ENCODE measurements at places on chromosomes 4 and X.

GRCh38 chr4:115053313-115053712 is 60.1 kb downstream of the NDST4 start:
- ATAC-seq: no peak
- no peak overlapping the region for H3K27ac ChIP-seq
- H3K4me1 ChIP-seq: no peaks in the 10 kb centered on the region
- H3K27me3 ChIP-seq: no peaks in the 10 kb centered on the region
- no peak overlapping the region for H3K4me3 ChIP-seq

DNA sequence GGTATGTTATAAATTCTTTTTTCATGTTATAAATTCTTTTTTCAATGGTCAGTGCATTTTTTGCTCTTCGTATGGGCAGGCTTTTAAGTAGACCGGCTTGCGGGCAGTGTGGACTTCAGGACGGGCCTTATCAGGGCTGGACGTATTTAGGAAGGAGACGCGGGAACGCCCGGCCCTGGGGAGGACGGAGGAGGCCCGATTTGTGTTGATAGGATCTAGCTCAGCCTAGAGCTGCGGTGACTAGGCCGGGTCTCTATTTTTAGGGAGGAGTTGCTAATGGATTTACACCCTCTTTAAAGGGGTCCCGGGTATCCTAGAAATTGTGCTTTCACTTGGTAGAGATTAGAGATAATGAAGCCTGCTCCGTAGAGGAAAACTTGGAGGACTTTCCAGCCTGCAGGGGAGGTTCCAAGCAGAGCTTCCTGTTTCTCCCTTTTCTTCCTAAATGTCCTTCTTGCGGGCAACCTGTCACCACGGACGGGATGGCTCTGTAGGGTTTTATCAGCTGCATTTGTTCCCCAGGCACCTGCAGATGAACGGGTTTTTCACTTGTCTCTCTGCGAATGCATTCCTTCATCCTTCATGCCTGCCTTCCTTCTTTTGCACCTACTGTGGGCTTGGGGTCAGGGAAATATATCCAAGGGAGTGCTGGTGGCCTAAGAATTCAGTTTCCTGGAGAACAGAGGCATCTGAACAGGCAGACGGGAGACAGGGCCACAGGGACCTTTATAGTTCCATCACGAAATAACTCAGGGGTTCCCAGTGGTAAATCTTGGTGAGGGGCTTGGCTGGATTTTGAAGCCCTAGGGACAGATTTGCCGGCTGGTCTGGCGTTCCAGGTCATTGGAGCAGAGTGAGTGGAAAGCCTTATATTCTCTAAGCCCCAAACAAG is 1.4 kb downstream of the CD99 start:
- H3K4me1 ChIP-seq: peaks cover 55% of the 10 kb centered on the region
- no peaks in the 10 kb centered on the region for H3K27me3 ChIP-seq
- ATAC-seq: no peak
- peak overlapping the region; percentile 96 for H3K4me3 ChIP-seq
- peaks cover 4% of the 10 kb centered on the region for H3K36me3 ChIP-seq

GRCh38 chrX:74514384-74514783 is 93.1 kb downstream of the SLC16A2 start:
- H3K4me3 ChIP-seq: no peak overlapping the region
- peaks cover 6% of the 10 kb centered on the region for H3K4me1 ChIP-seq
- H3K36me3 ChIP-seq: no peaks in the 10 kb centered on the region
- no peaks in the 10 kb centered on the region for H3K27me3 ChIP-seq

DNA sequence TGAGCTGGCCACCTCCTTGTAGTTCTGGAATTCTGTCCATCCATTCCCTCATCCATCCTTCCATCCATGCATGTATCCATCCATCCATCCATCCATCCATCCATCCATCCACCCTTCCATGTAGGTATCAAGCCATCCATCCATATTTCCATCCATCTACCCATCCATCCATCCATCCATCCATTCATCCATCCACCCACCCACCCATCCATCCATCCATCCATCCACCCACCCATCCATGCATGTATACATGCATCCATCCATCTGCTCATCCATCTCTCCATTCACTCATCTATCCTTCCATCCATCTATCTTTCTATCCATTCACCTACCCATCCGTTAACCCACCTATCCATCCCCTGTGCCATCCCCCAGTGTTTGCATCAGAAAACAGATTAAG is 153.6 kb upstream of the STX18 start:
- ATAC-seq: no peak
- H3K27me3 ChIP-seq: no peaks in the 10 kb centered on the region
- peaks cover 23% of the 10 kb centered on the region for H3K36me3 ChIP-seq
- H3K4me3 ChIP-seq: no peak overlapping the region
- no peak overlapping the region for H3K27ac ChIP-seq

DNA sequence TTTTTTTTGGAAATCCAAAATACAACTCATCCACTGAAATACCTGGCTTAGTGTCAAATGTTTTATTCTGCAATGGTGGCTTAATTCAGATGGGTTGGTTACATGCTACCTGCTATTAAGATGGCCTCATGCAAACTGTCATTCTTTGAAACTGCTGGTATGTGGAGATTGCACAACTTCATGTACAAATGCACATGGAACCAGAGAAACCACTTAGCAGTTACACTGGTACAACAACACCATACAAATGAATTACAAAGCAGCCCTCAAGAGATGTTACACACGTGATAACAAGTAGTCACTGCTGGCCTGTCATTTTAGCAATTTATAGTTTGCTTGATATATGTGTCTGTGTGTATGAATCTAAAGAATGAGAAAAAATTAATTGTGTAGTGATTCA is 84.6 kb upstream of the STS start:
- H3K36me3 ChIP-seq: peaks cover 13% of the 10 kb centered on the region
- no peaks in the 10 kb centered on the region for H3K27me3 ChIP-seq
- peaks cover 27% of the 10 kb centered on the region for H3K4me1 ChIP-seq
- H3K4me3 ChIP-seq: no peak overlapping the region
- no peak for ATAC-seq

- no peaks in the 10 kb centered on the region for H3K4me1 ChIP-seq
- no peaks in the 10 kb centered on the region for H3K27me3 ChIP-seq
- H3K27ac ChIP-seq: no peak overlapping the region
- H3K4me3 ChIP-seq: no peak overlapping the region
Measured at GRCh38 chr4:182748949-182749348, 168.2 kb downstream of the DCTD start.

DNA sequence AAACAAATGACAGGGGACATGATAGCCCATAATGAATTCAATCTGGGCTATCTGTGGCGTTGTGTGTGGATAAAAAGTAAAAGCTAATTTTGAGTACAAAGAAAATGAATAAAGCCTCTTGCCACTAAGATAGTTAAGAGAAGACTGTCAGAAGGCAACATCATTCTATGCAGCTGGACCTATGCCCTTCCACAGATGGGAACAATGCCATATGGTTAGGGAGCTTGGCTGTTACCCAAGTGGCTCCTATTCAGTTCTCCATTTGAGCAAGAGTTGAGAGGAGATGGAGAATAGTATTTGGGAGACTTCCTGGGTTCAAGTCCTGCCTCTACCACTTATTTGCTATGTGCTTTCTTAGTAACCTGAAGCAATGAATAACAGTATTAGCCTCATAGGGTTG is 107.7 kb downstream of the ANXA3 start:
- no peak for ATAC-seq
- H3K4me1 ChIP-seq: peaks cover 58% of the 10 kb centered on the region
- no peak overlapping the region for H3K4me3 ChIP-seq
- no peaks in the 10 kb centered on the region for H3K36me3 ChIP-seq

- no peak for ATAC-seq
- no peak overlapping the region for H3K4me3 ChIP-seq
- no peaks in the 10 kb centered on the region for H3K27me3 ChIP-seq
- H3K4me1 ChIP-seq: peaks cover 1% of the 10 kb centered on the region
- H3K36me3 ChIP-seq: no peaks in the 10 kb centered on the region
Measured at GRCh38 chr4:177321647-177322046, 12.0 kb downstream of the NEIL3 start.

GRCh38 chr4:41321216-41321945 is 64.7 kb downstream of the UCHL1 start:
- no peaks in the 10 kb centered on the region for H3K36me3 ChIP-seq
- H3K4me3 ChIP-seq: no peak overlapping the region
- H3K4me1 ChIP-seq: peaks cover 10% of the 10 kb centered on the region

DNA sequence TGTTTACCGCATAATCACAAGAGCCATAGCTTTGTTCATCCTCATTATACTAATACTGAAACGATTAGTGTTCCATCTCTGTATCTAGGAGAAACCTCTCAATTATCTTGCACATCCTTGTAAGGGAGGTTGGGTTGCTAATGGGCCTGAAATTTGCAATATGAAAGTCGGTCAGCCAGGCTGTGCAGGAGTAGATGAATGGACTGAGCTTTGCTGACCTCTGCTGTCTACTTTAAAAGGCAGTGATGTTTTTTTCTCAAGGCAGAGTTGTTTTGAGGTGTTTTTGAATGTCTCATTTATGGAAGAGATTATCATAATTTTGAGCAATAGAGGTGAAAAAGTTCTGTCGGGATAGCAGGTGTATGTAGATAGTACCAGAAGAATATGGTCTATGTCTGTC is 47.9 kb upstream of the LINC00632 start:
- no peak overlapping the region for H3K4me3 ChIP-seq
- H3K36me3 ChIP-seq: no peaks in the 10 kb centered on the region
- no peaks in the 10 kb centered on the region for H3K27me3 ChIP-seq
- H3K27ac ChIP-seq: no peak overlapping the region

- no peak overlapping the region for H3K4me3 ChIP-seq
- H3K36me3 ChIP-seq: no peaks in the 10 kb centered on the region
- no peaks in the 10 kb centered on the region for H3K4me1 ChIP-seq
- H3K27me3 ChIP-seq: peaks cover 10% of the 10 kb centered on the region
- no peak overlapping the region for H3K27ac ChIP-seq
Measured at GRCh38 chrX:129618997-129619396, 35.8 kb downstream of the APLN start.

DNA sequence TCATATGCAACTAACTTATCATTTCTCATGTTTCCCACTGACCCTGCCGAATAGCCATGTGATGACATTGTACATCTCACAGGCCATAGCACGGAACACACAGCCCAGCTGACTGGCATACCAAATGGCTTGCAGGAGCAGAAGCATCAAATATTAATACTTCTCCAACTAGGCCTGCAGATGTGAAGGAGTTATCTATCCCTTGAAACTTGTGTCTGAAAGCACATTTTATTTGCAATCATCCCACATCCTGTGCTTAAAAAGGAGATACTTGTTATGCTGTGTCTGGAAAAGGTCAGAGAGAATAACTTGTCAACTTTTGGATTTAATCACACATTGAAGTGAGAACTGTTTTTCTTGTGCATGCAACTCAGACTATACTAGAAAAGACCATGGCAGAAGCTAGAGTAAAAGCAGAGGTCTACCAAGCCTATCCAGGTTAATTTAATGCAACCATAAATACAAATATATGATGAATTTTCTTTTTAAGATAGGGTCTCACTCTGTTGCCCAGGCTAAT is 100.4 kb downstream of the IRF2 start:
- peaks cover 37% of the 10 kb centered on the region for H3K36me3 ChIP-seq
- no peak for ATAC-seq
- H3K4me1 ChIP-seq: peaks cover 30% of the 10 kb centered on the region
- no peaks in the 10 kb centered on the region for H3K27me3 ChIP-seq

- ATAC-seq: no peak
- H3K27me3 ChIP-seq: peaks cover 26% of the 10 kb centered on the region
- no peaks in the 10 kb centered on the region for H3K36me3 ChIP-seq
- H3K4me1 ChIP-seq: no peaks in the 10 kb centered on the region
Measured at GRCh38 chr4:71303850-71304249, 35.0 kb upstream of the SLC4A4 start.

GRCh38 chr4:11597506-11597905 is 168.8 kb upstream of the HS3ST1 start:
- no peaks in the 10 kb centered on the region for H3K4me1 ChIP-seq
- no peak for ATAC-seq
- no peaks in the 10 kb centered on the region for H3K27me3 ChIP-seq

DNA sequence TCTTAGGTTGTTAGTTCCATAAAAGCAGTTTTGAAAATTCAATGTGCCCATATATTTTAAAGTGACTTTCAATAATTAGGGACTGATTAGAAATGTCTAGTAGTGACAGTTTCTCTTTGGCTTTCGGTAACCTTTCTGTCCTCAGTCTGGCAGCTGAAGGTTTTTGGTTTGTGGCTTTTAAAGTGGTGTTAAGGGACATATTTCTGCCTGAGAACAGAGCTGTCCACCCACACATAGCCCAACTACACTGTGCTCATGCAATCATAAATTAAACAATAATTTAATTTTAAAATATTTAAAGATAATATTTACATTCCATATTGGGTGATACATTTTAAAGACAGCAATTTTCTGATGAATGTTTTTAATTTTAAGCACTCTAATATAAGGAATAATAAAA is 335.0 kb upstream of the TENM3 start:
- no peaks in the 10 kb centered on the region for H3K36me3 ChIP-seq
- no peak for ATAC-seq
- H3K4me3 ChIP-seq: no peak overlapping the region
- no peaks in the 10 kb centered on the region for H3K27me3 ChIP-seq

GRCh38 chrX:69010339-69010738 is 154.9 kb downstream of the PJA1 start:
- H3K27me3 ChIP-seq: no peaks in the 10 kb centered on the region
- H3K4me3 ChIP-seq: no peak overlapping the region
- no peaks in the 10 kb centered on the region for H3K4me1 ChIP-seq

DNA sequence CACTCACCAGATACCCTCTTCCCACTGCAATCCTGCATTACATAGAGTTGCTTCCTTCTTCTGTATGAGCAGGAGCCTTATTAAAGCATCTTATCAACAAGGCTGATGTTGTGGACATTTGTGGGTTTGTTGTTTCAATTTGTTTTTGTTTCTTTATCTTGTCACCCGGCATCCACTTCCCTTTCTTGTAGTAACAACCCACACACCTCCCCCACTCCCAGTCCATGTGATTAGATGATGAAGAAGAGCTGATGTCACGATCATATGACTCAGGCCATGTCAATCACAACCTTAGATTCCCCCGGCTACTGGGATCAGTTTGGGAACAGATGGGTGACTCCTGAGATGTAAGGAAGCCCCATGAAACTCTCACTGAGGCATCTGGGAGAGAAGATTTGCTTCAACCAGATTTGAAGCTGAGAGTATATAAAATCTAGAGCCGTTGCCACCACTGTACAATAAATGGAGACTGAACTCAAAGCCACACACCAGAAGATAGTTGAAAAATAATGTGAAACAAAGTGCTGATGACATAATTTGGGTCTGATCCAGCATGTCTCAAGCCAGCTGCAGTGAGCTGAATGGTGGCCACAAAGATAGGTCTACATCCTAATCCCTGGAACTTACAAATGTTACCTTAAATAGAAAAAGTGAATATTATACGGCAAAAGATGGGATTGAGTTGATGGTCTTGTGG is 34.1 kb upstream of the SRD5A3 start:
- H3K36me3 ChIP-seq: no peaks in the 10 kb centered on the region
- H3K27ac ChIP-seq: no peak overlapping the region
- peaks cover 5% of the 10 kb centered on the region for H3K4me1 ChIP-seq
- no peak for ATAC-seq

DNA sequence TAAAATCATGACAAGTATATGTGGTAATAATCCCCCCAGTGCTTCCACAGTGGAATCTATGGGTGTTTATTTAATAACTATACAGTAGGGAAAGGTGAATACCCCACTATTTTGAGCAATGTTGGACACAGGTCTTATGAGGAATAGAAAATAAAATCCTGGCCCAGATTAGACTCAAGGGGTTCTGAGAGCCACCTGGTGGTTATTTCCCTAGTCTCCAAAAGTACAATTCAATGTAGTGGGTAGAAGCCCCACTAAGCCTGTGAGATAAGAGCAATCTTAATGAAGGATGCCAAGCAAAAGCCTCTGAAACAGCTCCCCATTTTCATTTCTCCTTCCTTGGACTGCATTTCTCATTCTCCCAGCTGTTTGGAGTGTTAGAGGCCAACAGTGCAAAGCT is 328.2 kb upstream of the NR3C2 start:
- H3K4me1 ChIP-seq: no peaks in the 10 kb centered on the region
- no peak overlapping the region for H3K4me3 ChIP-seq
- no peak for ATAC-seq
- H3K27ac ChIP-seq: no peak overlapping the region
- no peaks in the 10 kb centered on the region for H3K36me3 ChIP-seq
- no peaks in the 10 kb centered on the region for H3K27me3 ChIP-seq

Measured in stimulated activated memory B cell treated with anti-CD40 and anti-IgM and Interleukin-4, amounts not matched to agents 10 μg/mL and 1 μg/mL and 100 μg/mL, for 72 hours (primary cell).